ENCODE measurements at places on chromosomes 4 and X.

DNA sequence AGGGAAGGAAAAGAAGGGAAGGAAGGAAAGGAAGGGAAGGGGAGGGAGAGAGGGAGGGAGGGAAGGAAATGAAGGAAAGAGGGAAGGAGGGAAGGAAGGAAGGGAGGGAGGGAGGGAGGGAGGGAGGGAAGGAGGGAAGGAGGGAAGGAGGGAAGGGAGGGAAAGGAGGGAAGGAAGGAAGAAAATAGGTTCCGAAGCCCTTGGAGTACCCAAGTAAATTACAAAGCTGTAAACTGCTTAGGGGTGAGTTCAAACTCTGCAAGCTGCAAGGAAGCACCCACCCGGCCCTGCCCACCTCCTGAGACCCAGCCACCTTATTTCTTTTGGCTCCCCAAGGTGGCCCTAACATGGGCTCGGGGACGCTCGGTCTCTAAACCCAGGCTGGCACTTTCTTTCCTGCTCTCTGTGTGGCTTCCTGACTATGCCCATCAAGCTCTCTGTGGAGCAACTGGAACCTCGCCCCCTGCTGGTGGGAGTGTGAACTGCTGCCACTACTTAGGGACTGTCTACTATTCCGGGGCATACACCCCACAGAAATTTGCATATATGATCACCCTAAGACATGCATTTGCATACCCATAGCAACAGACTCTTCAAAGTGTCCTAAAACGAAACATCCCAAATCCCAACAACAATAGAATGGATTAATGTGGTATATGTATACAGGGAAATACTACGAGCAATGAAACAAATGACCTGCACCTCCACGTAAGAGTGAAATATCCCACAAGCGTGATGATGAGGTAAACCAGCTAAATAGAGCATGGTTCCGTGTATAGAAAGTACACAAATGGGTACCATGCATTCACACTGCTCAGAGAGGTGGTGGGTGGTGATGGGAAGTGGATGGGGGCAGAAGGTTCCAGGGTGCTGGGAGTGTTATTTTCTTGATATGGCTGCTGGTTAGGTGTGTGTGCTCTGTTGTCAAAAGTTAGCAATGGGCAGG lies 151.7 kb upstream of the TBL1X start:
- H3K4me3 ChIP-seq: no peak overlapping the region
- peak; percentile 57 for DNase-seq
- no peaks in the 10 kb centered on the region for H3K27me3 ChIP-seq
- no peaks in the 10 kb centered on the region for H3K36me3 ChIP-seq
- H3K4me1 ChIP-seq: peaks cover 4% of the 10 kb centered on the region

- no peaks in the 10 kb centered on the region for H3K4me1 ChIP-seq
- no peaks in the 10 kb centered on the region for H3K36me3 ChIP-seq
- no peak for DNase-seq
- no peaks in the 10 kb centered on the region for H3K27me3 ChIP-seq
- no peak overlapping the region for H3K4me3 ChIP-seq
Observed at GRCh38 chrX:666762-667720, 36.5 kb downstream of the SHOX start.

DNA sequence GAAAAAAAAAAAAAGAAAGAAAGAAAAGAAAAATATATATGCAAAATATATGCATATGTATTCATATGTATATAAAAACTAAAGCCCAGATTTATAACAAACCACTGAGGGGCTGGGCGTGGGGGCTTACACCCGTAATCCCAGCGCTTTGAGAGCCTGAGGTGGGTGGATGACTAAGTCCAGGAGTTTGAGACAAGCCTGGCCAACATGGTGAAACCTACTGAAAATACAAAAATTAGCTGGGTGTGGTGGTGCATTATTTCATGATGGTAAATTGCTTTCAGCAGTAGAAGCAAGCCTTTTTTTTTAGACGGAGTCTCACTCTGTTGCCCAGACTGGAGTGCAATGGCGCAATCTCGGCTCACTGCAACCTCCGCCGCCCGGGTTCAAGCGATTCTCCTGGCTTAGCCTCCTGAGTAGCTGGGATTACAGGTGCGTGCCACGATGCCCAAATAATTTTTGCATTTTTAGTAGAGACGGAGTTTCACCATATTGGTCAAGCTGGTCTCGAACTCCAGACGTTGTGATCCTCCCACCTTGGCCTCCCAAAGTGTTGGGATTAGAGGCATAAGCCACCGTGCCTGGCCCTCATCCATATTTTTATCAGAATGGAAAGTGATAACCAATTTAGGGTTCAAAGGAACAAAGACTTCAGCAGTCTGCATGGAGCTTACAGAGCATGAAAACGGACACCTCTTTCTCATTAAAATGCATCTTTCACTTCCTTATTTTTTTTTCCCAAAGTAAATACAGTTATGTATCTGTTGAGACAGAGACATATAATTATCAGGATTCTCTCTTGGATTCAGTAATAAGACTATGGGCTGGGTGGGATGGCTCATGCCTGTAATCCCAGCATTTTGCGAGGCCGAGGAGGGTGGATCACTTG lies 27.7 kb upstream of the MOB1B start:
- H3K4me1 ChIP-seq: no peaks in the 10 kb centered on the region
- H3K36me3 ChIP-seq: no peaks in the 10 kb centered on the region
- DNase-seq: no peak
- no peaks in the 10 kb centered on the region for H3K27me3 ChIP-seq

DNA sequence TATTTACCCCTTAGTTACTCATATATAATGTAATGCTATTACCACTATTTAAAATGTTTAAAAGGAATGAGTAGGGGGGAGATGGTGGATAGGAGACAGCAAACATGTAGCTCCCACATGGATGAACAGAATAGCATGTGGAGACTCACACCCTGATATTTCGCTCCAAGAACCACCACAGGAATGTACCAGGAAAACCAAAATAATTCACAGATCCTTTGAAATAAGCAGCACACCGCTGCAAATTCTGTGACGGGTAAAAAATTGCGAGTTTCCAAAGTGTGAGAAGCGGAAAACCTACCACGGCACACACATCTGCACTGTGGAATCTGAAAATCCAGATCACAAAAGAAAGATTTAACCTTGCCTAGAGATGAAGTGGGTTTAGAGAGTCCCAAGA lies 428.2 kb downstream of the TLL1 start:
- H3K27me3 ChIP-seq: no peaks in the 10 kb centered on the region
- no peaks in the 10 kb centered on the region for H3K4me1 ChIP-seq
- no peak for DNase-seq
- H3K36me3 ChIP-seq: no peaks in the 10 kb centered on the region
- H3K27ac ChIP-seq: no peak overlapping the region

GRCh38 chr4:152149745-152150144 lies 386.1 kb downstream of the FBXW7 start:
- H3K27ac ChIP-seq: no peak overlapping the region
- H3K4me1 ChIP-seq: no peaks in the 10 kb centered on the region
- DNase-seq: no peak
- no peaks in the 10 kb centered on the region for H3K36me3 ChIP-seq

- DNase-seq: no peak
- H3K4me1 ChIP-seq: peaks cover 28% of the 10 kb centered on the region
- H3K27me3 ChIP-seq: no peaks in the 10 kb centered on the region
Observed at GRCh38 chrX:10085223-10085622, 71.6 kb upstream of the CLCN4 start.

DNA sequence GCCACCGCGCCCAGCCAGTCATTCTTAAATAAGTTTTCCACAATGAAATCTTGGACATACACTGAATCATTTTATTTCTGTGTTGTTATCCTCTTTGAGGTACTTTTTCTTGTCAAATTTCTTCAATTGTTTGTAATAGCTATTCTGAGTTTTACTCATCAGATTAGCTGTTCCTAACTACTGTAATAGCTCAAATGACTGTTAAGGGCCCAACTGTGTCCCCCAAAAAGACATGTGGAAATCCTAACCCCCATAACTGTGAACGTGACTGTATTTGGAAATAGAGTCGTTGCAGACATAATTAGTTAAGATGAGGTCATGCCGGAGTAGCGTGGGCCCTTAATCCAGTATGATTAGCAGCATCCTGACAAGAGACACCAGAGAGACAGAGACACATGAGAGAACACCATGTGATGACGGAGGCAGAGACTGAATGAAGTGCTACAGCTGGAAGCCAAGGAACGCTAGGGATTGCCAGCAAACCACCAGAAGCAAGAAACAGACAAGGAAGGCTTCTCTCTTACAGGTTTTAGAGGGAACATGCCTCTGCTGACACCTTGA lies 22.9 kb downstream of the ACOT9 start:
- no peak overlapping the region for H3K4me3 ChIP-seq
- no peaks in the 10 kb centered on the region for H3K36me3 ChIP-seq
- no peak overlapping the region for H3K27ac ChIP-seq
- H3K4me1 ChIP-seq: no peaks in the 10 kb centered on the region
- H3K27me3 ChIP-seq: no peaks in the 10 kb centered on the region
- DNase-seq: no peak

- no peak overlapping the region for H3K4me3 ChIP-seq
- H3K27ac ChIP-seq: no peak overlapping the region
- H3K4me1 ChIP-seq: no peaks in the 10 kb centered on the region
- H3K36me3 ChIP-seq: no peaks in the 10 kb centered on the region
- H3K27me3 ChIP-seq: no peaks in the 10 kb centered on the region
Observed at GRCh38 chr4:138751309-138751708, 264.3 kb upstream of the NOCT start.

DNA sequence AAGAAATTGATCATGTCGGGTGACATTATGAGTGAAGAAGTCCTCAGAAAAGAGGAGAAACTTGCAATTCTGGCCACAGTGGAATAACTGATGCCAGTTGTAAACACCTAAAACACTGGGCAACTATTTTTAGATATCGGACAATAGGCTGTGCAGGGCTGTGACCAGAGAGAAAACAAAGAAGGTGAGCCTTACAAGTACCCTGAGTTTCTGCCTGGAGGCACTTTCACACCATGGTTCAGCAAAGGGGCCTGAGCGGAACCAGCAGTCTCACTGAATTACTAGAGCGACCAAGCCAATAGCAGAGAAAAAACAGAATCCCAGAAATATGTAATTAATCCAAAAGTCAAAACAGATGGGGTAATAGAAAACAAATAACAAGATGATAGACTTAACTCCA lies 11.2 kb downstream of the IRAK1 start:
- no peaks in the 10 kb centered on the region for H3K27me3 ChIP-seq
- H3K4me3 ChIP-seq: no peak overlapping the region
- no peaks in the 10 kb centered on the region for H3K4me1 ChIP-seq
- H3K27ac ChIP-seq: no peak overlapping the region

DNA sequence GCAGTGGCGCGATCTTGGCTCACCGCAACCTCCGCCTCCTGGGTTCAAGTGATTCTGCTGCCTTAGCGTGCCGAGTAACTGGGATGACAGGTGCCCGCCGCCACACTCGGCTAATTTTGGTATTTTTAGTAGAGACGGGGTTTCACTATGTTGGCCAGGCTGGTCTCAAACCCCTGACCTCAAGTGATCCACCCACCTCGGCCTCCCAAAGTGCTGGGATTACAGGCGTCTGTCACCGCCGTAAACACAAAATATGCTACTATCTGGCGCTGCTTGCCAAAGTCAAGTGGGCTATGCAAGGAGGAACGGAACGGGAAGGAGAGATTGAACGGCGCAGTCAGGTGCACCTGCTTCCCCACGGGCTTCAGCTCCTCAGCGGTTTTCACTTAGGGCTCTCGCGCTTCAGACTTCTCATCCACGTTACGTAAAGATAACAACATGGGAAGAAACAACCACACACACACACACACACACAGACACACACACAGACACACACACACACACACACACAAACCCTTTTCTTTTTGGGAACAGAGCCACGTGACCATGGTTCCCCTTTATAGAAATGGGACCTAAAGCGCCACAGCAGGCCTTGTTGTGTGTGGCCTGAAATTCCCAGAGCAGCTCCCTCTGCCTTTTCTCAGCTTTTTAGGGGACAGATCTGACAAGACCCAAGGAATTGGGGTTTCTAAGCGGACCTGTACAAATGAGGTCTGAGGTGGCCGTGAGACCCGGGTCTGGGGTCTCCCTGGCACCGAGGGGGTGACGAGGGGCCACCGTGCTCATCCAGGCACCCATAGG lies 1.5 kb downstream of the P2RY8 start:
- no peaks in the 10 kb centered on the region for H3K27me3 ChIP-seq
- peak overlapping the region; percentile 81 for H3K4me3 ChIP-seq
- DNase-seq: no peak
- H3K36me3 ChIP-seq: peaks cover 5% of the 10 kb centered on the region

- no peaks in the 10 kb centered on the region for H3K36me3 ChIP-seq
- no peak overlapping the region for H3K4me3 ChIP-seq
- H3K4me1 ChIP-seq: no peaks in the 10 kb centered on the region
- DNase-seq: peak; percentile 8
- H3K27me3 ChIP-seq: no peaks in the 10 kb centered on the region
Observed at GRCh38 chrX:38627683-38628082, 66.3 kb downstream of the TSPAN7 start.

DNA sequence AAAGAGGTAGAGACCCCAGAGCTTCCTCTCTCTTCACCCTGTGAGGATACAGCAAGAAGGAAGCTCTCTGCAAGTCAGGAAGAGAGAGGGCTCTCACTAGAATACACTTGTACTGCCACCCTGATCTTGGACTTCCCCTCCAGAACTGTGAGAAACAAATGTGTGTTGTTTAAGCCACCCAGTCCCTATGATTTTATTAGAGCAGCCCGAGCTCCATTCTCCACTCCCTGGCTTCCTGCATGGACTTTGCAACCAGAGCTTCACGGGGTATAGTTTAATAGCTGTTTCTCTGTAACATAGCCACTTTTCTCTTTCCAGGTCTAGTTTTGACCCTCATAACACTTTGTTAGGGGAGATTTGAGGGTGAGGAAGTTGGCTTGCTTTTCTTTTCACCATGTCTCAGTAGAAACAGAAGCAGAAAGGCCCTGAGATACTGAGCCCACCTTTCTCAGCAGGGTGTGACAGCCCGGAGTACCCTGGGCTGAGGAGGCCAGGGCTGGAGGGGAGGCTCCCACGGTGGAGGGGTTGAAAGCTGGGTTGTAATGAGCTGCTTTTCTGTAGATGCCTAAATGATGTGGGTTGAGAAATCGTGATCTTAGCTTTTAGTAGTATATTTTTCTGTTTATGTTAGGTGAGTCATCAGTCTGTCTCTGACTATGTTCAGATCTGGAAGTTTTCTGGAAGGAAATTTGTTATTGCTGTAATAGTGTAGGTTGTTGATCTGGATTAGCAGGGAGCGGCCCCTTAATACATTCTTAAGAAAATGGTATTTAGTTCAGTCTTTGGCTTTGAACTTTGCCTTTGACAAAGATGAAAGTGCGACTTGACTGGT lies 118.6 kb downstream of the PTTG2 start:
- H3K4me3 ChIP-seq: no peak overlapping the region
- no peak overlapping the region for H3K27ac ChIP-seq
- no peaks in the 10 kb centered on the region for H3K36me3 ChIP-seq
- no peaks in the 10 kb centered on the region for H3K4me1 ChIP-seq

DNA sequence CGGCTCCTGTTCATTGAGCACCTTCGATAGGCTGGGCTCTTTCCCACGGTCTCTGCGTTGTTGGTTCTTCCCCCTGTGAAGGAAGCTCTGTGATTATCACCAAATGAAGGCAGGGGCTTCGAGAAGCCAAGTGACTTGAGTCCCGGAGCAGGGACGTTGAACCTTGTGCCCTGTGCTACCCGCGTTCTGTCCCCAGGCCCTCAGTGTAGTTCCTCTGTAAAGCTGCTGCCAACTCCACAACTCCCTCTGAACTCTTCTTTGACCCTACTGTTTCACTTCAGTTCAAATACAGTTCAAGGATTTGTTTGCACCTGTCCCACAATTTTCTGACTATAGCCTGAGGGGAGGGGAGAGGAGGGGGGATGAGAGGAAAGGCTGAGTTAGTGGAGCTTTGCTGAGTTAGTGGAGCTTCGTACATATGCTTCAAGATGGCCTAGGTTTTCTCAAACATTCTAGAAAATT lies 635 bp upstream of the PHF8 start:
- H3K4me1 ChIP-seq: peaks cover 9% of the 10 kb centered on the region
- H3K4me3 ChIP-seq: peak overlapping the region; percentile 80
- no peak for DNase-seq
- H3K36me3 ChIP-seq: no peaks in the 10 kb centered on the region
